ENCODE measurements at places on chromosomes 12 and 14.

- no peak for DNase-seq
These were observed 116.0 kb downstream of the PRICKLE1 start for GRCh38 chr12:42473561-42473960.

GRCh38 chr12:18965203-18965602, 164.3 kb upstream of the PLEKHA5 start:
- no peak for DNase-seq

DNA sequence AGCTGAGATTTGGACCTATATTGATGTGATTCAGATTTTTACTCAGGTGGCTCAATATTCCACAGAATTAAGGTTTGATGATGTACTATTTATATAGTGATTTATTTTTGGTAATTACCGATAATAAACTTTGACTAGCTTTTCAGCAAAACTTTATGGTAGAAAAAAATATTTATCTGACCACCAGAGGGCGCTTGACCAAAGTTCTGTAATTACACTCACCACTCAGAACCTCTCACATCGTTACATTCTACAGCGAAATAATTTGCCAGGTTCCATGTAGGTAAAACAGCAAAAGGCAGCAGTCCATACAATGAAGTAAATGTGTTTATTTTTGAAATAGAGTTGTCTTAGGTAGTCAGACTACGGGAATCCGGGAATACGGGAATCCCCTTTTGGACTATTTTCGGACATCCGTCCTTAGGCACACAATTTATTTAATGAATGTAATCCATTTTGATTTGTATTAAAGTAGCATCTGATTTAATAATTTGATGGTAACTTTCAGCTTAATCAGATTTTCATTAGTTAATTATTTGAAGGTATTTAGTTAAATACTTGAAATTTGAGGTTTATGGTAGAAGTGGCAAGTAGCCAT, 143.0 kb upstream of the DDHD1 start:
- DNase-seq, result no peak

DNA sequence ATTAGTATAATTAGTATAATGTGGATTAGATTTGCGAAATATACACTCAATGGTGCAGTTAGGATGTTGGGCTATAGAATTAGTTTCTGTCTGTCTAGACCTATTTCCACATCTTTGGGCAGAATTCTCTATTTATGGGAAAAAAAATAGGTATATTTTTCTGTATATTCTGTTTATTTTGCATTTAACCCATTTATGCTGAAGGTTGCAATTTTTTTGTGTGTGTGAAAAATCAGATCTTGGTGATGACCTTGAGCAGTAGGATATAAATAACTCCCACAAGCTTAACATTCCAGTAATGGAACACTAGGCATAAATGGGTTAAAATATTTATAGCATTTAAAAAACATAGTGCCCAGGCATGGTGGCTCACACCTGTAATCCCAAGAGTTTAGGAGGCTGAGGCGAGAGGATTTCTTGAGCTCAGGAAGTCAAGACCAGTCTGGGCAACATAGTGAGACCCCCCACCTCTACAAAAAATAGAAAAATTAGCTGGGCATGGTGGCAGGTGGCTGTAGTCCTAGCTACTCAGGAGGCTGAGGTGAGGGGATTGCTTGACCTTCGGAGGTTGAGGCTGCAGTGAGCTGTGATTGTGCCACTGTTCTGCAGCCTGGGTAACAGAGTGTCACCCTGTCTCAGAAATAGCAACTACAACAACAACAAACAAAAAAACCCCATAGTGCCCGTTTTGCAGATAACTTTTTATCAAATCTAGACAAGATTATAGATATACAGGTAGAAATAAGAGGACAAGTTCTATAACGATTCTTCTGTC, 9.3 kb downstream of the BRMS1L start:
- DNase-seq, result no peak

DNA sequence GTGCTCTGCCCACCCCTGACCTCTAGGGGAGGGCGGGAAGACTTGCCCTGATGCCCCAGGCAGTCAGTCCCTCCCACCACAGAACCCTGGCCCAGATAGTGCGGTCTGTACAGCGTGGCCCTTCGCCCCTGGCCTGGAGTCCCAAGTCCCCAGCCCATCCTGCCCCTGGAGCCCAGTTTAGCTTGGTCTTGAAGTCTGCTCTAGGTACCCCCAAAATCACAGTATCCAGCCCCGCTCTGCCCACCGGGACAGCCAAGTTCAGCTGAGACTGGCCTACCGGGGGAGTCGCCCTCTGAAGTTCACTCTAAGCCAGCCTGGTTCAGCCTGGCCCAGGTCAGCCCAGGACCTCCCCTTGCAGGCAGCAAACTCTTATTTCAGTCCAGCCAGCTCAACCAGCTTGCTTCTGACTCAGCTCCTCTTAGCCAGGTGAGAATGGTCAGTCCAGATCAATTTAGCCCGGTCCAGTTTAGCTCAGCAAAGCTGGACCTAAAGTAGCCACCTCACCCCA, 75.9 kb downstream of the TMEM121 start:
- no peak for DNase-seq

DNA sequence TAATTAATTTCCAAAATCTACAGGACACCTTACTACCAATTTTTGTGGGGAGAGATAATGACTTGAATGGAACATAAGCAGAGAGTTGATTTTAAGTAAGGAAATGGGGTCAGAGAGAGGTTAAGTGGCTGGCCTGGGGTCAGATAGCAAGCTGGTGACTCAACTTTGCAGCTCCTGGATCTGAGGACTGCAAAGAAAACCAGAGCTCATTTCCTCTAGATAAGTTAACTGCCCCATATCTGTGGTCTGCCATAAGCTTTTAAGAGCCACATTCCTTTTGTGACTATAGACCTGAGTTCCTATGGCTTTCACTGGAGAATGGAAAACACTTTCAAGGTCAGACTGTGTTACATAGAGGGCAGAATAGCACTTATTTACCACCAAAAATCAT, 201.2 kb upstream of the PRICKLE1 start:
- DNase-seq, result no peak

GRCh38 chr12:55996201-55996714, 818 bp upstream of the SUOX start:
- peak; percentile 44 for DNase-seq

DNA sequence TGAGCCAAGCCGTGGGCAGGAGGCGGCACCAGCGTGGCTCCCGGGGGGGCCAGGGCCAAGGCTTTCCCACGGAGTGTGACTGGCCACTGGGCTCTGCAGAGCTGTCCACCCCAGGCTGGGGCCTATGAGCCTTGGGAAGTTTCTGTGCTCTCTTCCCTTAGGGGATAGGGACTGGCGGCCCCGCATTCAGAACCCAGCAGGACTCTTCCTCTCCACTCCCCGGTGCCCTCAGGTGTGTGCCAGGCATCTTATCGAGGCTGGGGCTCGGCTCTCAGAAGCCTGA, 17.8 kb upstream of the EIF2B2 start:
- no peak for DNase-seq

DNA sequence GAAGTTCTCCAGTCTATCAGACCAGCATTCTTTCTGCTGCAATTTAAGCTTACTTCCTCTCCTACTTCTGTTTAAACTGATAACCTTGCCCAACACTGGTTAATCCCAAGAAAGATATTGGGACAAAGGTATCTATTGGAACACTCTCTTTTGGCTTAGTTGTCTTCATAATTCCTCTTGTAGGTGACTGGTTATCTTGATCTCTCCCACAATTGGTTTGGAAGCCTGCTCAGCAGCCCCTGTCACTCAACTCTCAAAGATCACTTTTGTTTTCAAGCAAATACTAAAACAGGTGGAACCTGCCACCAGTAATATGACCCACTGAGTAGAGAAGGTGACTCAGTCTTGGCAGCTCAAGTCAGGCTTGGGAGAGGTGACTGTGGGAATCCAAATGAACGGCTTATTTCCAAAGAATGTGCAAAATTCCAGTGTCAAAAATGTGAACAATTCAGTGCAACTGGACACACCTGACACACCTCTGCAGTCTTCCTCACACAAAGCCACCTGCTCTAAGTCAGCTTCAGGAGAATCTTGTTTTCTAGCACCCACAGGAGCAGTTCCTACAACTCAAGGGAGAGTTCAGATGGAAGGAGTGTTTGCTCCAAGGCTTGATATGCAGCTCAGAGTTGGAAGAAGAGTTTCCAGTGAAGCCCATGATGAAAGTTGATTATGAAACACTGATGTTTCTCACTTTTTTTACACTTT, 83.2 kb upstream of the SLC38A2 start:
- DNase-seq, result no peak

GRCh38 chr12:127642208-127642607, 624.8 kb upstream of the TMEM132C start:
- no peak for DNase-seq

- no peak for DNase-seq
These were observed 175.2 kb downstream of the EPS8 start for GRCh38 chr12:15613981-15614380.

- no peak for DNase-seq
These were observed 61.4 kb downstream of the POLR3B start for GRCh38 chr12:106418970-106419369.

- DNase-seq, result peak; percentile 78
These were observed 303 bp downstream of the PUS7L start for GRCh38 chr12:43758247-43758727.

DNA sequence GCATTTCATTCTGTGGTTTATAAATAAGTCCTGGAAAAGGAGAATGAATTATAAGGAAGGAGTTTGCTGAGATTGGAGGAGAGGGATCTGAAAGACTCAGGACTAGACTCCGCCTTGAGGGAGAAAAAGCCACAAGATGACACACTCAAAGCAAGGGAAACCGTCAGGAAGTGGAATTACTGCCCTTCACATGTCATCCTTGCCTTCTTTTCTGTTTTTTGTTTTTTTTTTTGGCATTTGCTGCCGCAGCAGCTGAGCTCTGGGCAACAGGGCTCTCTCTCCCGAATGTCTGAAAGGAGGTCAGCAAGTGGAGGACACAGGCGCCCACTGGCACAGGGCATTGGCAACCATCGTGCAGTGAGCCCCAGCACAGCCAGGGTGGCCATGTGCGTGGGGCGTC, 344.9 kb downstream of the DPF3 start:
- no peak for DNase-seq

- DNase-seq, result no peak
These were observed 805.4 kb downstream of the VRK1 start for GRCh38 chr14:97602438-97603117.

- no peak for DNase-seq
These were observed 1.2 kb downstream of the PAWR start for GRCh38 chr12:79689477-79690141.

- DNase-seq, result no peak
These were observed 311.9 kb downstream of the CACNA1C start for GRCh38 chr12:2364631-2365051.

DNA sequence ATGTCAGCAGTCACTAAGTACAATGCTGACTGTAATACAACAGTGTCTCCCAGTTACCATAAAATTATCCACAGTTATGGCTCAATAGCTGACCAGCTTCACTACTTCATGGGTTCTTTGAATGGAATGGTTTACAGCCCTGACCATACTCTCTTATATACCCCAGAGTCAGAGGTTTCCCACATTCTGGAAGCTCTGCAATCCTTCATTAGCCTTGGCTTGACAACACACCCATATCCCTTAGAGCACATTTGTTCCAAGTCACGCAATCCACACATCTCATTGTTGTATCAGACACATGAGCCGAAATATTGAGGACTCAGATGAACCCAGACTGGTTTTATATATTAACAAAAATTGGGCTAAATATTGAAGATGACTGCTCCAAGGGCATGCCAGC, 209.4 kb upstream of the PLXNC1 start:
- no peak for DNase-seq

DNA sequence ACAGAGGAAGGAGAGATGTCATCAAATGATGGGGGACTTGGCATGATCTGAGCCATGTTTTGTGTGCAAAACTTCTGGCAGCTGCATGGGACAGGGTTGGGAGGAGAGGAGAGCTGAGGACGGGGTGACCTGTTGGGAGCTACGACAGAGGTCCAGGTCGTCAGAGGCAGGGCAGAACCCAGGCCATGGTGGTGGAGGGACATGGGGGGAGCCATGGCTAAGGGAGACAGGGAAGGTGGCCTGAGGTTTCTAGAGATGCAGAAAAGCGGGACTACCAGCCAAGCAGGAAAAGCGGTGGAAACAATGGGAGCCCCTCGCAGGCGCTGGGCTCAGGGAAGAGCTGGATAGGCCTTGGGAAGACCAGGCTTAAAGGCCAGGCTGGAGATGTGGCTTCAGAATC, 88.3 kb downstream of the DICER1 start:
- DNase-seq, result no peak

DNA sequence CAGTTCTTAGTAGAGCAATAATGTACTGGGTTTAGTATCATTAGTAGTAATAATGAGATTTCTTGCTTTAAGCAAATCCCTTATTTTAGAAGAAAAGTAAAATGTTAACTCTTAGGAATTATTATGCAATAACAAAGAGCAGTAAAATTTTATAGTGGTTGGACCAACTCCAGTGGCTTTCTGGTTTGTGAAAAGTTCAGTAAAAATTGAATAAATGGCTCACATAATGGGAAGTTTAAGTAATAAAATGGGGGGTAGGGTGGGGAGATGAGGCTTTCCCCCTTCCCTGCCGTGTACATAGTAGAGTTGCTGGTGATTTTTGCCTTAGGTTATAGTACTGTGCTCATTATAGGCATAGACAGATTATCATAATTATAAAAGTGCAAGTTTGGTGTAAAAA, 250.5 kb upstream of the ATP2B1 start:
- no peak for DNase-seq

GRCh38 chr12:28946361-28946760, 202.7 kb upstream of the FAR2 start:
- DNase-seq, result no peak

DNA sequence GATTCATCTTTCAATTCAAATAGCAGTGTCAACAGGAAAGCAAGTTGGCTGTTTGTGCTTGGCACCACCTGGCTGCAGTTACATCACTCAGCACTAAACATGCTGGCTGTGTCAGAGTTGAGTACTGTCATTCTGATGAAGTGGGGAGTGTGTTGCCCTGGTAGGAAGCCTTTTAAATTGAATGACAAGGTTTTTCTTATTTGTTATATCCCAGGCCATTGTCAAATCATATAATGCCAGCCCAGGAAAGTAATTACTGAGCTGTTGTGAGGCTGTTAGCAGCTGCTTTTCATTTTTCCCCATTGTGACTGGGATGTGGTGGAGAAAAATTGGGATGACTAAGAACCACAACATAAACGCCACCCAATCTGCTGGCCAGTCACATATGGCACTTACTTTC, 106.5 kb upstream of the PRKD1 start:
- DNase-seq, result peak; percentile 72

Data from NCI-H1930 (cell line).